Left ventricle myocardium inferior (tissue), 1 donor: ENCODE measurements at places on chromosomes 12 and 14.

DNA sequence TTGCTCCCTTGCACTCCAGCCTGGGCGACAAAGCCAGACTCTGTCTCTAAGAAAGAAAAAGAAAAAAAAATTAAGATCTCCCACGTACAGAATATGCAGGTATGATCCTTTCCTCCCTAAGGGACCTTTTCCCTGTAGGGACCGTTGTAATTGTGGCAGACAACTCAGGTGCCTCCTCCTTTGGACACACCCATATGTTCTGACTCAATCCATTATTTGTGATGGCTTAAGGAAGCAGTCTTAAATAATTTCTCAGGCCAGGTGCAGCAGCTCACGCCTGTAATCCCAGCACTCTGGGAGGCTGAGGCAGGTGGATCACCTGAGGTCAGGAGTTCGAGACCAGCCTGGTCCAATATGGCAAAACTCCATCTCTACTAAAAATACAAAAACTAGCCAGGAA is 53.1 kb downstream of the TMCC3 start:
- DNase-seq = no peak
- H3K4me1 ChIP-seq = peaks cover 13% of the 10 kb centered on the region
- no peaks in the 10 kb centered on the region for H3K36me3 ChIP-seq
- no peak overlapping the region for H3K27ac ChIP-seq
- no peaks in the 10 kb centered on the region for H3K27me3 ChIP-seq

DNA sequence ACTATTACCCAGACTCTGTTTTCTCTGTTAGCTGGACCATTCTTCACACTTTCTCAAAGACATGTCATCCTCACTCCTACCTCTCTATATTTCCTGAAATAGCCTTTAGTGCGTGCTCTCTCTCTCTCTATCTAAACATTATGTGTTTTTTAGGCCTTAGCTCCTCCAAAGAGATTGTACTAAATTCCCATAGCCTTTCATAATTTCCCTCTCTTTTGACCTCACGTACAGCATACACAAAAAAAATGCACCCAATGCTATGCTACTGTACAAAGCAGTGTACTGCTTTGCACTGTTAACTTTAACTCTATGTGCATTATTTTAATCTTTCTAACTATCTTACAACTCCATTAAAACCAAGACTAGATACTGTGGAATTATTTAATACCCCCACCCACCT is 288.4 kb downstream of the DAD1 start:
- no peak overlapping the region for H3K27ac ChIP-seq
- no peaks in the 10 kb centered on the region for H3K36me3 ChIP-seq
- H3K27me3 ChIP-seq = peaks cover 62% of the 10 kb centered on the region
- no peak for DNase-seq
- no peaks in the 10 kb centered on the region for H3K4me1 ChIP-seq

GRCh38 chr12:46946137-46946536 is 120.3 kb upstream of the SLC38A4 start:
- no peak overlapping the region for H3K4me3 ChIP-seq
- no peak overlapping the region for H3K27ac ChIP-seq
- no peak for DNase-seq

- H3K27me3 ChIP-seq = no peaks in the 10 kb centered on the region
- H3K4me3 ChIP-seq = no peak overlapping the region
- no peak overlapping the region for H3K27ac ChIP-seq
- DNase-seq = no peak
- H3K36me3 ChIP-seq = no peaks in the 10 kb centered on the region
- H3K4me1 ChIP-seq = no peaks in the 10 kb centered on the region
These were observed 72.9 kb downstream of the MIPOL1 start for GRCh38 chr14:37270629-37271028.

GRCh38 chr14:80427101-80427500 is 215.8 kb upstream of the DIO2 start:
- H3K36me3 ChIP-seq = no peaks in the 10 kb centered on the region
- H3K4me1 ChIP-seq = no peaks in the 10 kb centered on the region
- no peak overlapping the region for H3K4me3 ChIP-seq
- no peak for DNase-seq

GRCh38 chr14:38561657-38562056 is 305.8 kb upstream of the CLEC14A start:
- H3K27me3 ChIP-seq = no peaks in the 10 kb centered on the region
- no peaks in the 10 kb centered on the region for H3K36me3 ChIP-seq
- no peak overlapping the region for H3K27ac ChIP-seq
- no peaks in the 10 kb centered on the region for H3K4me1 ChIP-seq

DNA sequence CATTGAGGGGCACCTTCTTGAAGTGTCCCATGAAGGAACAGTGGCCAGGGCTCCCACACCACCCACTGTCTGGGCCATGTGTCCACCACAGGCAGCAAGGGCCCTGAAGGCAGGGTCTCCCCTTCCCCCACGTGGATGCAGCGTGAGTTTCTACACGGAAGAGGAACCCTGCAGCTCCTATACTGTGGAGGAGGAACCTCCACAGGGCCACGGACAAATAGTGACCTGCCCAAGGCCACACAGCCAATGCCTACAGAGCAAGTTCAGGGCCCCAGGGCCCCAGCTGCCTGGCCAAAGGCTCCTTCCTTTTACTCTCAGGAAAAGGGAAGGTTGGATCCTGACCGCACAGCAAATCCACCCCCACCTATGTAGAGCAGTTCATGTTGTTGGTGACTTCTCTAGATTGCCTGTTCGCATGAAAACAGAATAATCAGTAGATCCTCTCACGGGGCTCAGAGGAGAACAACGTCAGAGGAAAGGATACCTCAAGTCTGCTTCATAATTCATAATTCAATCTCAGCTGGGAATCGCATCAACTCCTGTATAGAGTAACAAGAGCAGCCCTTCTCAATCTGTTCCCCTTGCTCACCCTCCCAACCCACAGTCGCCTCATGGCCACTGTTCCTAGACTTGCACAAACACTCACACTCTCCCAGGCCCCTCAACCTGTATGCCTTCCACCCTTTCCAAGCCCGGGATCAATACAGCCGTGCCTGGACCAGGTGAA is 11.1 kb upstream of the KRT73 start:
- H3K4me1 ChIP-seq = peaks cover under 1% of the 10 kb centered on the region
- no peak overlapping the region for H3K27ac ChIP-seq
- DNase-seq = no peak
- no peaks in the 10 kb centered on the region for H3K36me3 ChIP-seq
- peaks cover 29% of the 10 kb centered on the region for H3K27me3 ChIP-seq

DNA sequence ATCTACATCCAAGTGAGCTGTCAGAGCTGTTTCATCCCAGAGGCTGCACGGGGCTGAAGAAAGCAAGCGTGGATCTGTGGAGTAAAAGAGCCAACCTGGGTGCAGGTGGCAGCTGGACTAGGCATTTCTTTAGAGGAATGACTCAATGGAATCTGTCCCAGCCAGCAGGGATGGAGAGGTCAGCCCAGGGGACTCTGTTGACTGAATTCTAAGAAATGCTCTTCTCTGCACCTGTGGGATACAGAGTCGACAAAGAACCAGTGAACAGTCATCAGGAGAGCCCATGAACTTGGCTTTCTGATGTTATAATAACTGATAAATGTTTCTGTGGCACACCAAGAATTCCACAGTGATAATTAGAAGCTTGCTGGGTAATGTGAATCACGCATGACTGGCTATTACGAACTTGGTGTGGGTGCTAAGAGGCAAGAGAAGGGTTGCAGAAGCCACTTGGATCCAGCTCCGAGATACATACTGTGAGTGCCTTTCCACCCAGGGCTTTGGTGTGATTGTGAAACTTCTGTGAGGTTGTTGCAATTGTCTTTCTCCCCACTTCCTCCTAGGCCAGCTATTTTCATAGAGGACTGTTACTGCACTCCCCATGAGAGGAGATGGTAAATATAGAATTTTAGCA is 16.2 kb downstream of the PYGL start:
- H3K27me3 ChIP-seq = no peaks in the 10 kb centered on the region
- H3K27ac ChIP-seq = no peak overlapping the region
- H3K36me3 ChIP-seq = peaks cover 7% of the 10 kb centered on the region
- DNase-seq = no peak
- peaks cover 8% of the 10 kb centered on the region for H3K4me1 ChIP-seq

DNA sequence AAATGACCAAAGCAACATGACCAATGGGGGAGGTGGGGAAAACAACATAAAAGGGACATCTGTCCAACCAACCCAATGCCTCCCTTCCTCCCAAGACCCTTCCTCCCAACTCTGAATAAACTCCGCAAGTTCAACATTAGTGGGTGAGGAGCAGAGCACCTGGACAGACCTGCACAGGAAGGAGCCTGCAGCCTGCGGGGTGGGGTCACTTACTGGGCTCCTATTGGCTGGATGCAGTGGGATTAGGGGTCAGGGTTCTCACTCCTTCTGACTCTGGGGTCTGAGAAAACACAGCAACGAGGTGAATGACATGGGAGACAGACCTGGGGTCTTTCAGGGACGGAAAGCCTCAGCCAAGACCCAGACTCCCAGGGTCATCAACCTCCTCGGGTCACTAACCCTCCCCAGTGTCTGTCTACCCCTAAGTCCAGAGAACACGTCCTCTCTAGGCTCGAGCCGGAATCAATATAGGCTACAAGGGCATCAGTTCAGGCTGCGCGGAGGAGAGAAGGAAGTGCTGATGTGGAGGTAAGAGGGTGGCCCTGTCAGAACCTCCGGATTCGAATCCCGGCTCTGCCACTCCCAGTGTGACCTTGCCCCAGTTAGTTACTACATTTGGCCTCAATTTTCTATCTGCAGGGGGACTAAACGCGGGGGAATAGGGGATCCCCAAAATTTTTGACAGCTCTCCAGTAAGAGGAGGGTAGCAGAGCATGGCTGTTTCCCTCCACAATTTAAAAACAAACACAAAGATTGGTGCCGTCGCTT is 860 bp downstream of the NDRG2 start:
- DNase-seq = no peak
- peaks cover 60% of the 10 kb centered on the region for H3K4me1 ChIP-seq
- peak overlapping the region; percentile 99 for H3K27ac ChIP-seq
- H3K4me3 ChIP-seq = peak overlapping the region; percentile 83
- no peaks in the 10 kb centered on the region for H3K27me3 ChIP-seq

DNA sequence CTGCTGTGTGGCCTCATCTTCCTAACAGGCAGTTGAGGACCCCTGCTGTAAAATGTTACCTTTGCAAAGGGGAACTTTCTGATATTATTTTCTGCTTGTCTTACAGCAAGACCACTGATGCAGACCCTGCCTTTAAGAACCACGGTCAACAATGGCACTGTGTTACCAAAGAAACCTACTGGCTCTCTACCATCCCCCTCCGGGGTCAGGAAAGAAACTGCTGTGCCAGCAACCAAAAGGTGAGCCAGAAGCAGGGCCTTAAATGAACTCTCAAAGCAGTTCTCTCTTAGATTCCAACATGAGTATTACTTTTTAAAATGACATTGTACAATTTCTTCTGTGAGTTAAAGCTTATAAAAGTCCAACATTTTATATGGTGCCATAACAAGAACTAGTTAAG is 72.2 kb downstream of the EML1 start:
- peaks cover 20% of the 10 kb centered on the region for H3K4me1 ChIP-seq
- no peak for DNase-seq
- no peaks in the 10 kb centered on the region for H3K27me3 ChIP-seq
- H3K4me3 ChIP-seq = no peak overlapping the region

- H3K4me3 ChIP-seq = peak overlapping the region; percentile 27
- peak; percentile 82 for DNase-seq
- peak overlapping the region; percentile 99 for H3K27ac ChIP-seq
- no peaks in the 10 kb centered on the region for H3K27me3 ChIP-seq
- peaks cover 70% of the 10 kb centered on the region for H3K4me1 ChIP-seq
These were observed 9.3 kb upstream of the HDAC7 start for GRCh38 chr12:47828976-47829482.

DNA sequence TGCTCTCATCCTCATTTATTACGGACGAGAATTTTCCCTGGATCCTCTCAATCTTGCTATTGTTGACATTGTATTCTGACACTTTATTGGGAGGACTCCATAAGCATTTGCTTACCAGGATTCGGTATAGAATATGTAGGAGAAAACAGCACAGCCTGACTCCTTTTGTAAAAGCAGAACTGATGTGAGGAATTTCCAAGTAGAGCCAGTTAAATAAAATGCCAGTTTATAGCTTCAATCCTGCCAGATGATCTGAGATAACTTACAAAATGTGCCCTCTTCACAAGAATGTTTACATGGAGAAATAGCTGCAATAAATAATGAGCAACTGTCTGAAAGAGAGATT is 332.9 kb upstream of the PRICKLE1 start:
- no peaks in the 10 kb centered on the region for H3K27me3 ChIP-seq
- no peaks in the 10 kb centered on the region for H3K36me3 ChIP-seq
- H3K27ac ChIP-seq = no peak overlapping the region
- no peak overlapping the region for H3K4me3 ChIP-seq
- H3K4me1 ChIP-seq = peaks cover 12% of the 10 kb centered on the region
